HEK293T (cell line): ENCODE measurements at places on chromosomes 12 and 14.

DNA sequence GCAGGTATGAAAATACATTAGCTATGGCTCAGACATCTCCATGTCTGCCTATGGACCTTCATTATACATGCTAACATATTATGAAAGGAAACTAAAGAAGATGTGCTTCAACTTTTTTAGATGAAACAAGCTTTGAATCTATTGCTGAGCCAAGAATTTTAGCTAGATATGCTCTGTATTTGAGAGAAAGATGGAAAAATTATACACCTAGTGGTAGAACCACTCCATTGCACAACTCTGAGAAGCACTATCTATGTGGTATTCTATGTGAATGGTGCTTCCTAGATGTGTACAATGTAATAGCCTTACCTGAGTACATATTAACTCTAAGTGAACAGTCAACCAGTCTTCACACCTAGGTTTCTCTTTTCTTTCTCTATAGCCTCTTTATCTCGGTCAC lies 17.3 kb downstream of the EPYC start:
- DNase-seq: no peak

DNA sequence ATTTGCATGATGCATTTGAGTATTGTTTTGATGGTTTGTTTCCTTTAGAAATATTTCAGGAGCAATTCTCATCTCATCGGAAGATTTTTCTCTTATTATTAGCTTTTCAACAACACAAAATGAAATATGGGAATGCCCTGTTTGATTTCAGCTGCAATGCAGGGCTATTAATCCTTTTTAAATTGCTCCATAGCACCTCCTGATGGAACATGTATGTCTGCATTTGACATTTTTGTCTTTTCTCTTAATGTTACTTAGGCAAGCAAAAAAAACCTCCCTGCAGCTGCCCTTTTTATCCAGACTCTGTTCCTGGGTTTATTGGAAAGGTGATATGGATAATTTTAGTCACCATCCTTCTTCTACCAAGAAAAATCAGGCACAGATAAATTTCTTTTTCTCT lies 895.8 kb downstream of the RPS29 start:
- peak; percentile 11 for DNase-seq

DNA sequence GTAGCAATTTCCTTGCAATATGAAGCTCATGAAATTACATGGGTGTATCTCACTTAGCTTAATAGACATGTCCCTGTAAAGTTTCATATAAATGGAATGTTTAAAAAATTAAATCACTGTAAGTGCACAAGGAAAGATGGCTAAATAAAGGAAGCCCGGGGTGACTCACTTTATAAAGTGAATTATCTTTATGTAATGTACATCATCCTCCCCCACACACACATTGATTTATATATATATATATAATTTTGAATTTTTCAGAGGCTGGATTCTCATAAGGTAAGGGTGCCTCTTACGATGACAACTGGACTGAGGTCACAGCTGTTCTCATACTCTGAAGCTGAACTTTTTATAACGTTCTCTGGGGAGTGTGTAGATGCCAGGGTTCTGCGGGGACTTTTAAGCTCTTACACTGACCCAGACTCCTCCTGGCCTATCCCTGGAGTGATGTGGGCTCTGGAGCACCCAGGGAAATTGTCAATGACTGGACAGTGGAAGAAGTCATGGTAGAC lies 108.7 kb upstream of the HIF1A start:
- DNase-seq: no peak

- no peak for DNase-seq
Observed at GRCh38 chr14:91396959-91397815, 20.4 kb downstream of the CCDC88C start.

GRCh38 chr12:102379346-102380162 lies 100.8 kb downstream of the IGF1 start:
- DNase-seq: no peak

DNA sequence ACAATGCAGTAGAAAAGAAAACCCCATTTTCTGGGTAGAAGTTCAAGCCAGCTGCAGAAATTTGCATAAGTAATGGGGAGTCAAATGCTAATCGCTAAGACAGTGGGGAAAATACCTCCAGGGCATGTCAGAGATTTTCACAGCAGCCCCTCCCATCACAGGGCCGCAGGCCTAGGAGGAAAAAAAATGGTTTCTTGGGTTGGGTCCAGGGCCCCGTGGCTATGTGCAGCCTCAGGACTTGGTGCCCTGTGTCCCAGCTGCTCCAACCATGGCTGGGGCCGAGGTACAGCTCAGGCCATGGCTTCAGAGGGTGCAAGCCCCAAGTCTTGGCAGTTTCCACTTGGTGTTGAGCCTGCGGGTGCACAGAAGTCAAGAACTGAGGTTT lies 14.6 kb downstream of the OR10P1 start:
- DNase-seq: no peak

- DNase-seq: no peak
Observed at GRCh38 chr14:70601162-70601561, 707 bp upstream of the MED6 start.

- no peak for DNase-seq
Observed at GRCh38 chr14:56821805-56822610, 11.7 kb upstream of the OTX2 start.

- no peak for DNase-seq
Observed at GRCh38 chr14:47929334-47929733, 253.9 kb upstream of the MDGA2 start.

DNA sequence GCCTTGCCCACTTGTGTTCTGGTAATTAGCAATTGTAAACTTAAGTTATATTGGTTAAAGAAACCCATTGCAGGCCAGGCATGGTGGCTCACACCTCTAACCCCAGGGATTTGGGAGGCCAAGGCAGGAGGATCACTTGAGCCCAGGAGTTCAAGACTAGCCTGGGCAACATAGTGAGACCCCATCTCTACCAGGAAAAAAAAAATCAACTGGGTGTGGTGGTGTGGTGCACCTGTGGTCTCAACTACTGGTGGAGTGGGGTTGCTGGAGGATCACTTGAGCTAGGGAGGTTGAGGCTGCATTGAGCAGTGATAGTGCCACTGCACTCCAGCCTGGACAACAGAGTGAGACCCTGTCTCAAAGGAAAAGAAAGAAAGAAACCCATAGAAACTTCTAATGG lies 13.7 kb downstream of the YY1 start:
- DNase-seq: no peak

DNA sequence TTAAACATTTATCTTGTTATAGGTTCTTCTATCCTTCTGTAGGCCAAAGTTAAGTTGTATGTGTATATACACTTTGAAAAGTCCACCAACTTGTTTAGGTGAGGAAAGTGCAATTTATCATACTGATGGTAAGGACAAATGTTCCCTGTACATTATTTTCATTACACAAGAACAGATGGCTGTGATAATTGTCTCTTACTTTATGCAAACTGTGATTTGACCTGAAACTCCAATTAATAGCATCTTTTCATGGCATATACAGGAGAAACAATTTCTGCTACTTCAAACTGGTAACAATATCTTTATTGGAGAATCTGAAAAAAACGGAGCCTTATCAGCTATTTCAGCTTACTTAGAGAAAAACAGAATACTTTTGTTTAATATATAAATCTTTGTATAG lies 5.6 kb downstream of the TRIM9 start:
- DNase-seq: no peak

DNA sequence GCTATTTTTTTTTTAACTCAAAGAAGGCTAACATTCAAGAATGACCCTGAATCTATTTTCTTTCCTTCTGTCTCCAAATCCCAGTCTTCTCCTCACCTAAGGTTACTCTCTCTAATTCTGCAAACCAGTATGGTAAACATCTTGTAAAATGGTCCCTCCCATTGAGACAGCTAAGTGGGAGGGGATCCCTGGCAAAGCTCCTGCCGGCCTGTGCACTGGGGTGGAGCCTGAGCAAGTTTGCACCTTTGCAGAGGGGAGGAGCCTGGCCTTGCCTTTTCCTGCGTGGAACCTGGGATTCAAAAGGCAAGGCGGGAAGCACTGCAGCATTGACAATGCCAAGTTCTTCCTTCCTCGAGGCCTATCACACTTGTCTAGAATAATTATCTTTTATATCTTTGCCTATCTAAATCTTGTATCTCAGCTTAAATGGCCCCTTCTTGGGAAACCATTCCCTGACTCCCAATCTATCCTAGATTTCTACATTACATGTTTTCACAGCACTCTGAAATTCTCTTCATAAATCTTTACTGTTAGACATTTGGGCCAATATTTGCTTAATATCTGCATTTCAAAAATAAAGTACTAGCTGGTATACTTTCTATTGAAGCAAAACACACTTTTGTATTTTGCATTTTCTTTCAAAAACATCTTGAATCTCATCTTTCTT lies 83.0 kb downstream of the EPS8 start:
- no peak for DNase-seq

DNA sequence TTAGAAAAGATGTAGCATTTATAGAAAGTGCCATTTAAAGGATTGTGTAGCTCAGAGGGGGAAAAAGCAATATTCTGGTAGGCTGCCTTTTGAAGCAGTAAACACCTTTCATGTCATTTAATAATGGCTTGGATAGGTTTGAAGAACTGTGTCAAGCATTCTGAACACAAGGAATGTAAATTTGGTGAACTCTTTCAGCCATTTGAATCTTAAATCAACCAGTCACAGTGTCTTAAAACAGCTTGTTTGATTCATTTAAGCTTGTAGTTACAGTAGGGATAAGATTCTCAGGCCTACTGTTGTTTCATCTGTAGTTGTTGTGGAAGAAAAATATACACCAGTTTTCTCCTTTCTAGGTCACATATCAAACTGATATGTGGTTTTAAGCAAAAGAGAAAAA lies 299.4 kb upstream of the NOVA1 start:
- no peak for DNase-seq

DNA sequence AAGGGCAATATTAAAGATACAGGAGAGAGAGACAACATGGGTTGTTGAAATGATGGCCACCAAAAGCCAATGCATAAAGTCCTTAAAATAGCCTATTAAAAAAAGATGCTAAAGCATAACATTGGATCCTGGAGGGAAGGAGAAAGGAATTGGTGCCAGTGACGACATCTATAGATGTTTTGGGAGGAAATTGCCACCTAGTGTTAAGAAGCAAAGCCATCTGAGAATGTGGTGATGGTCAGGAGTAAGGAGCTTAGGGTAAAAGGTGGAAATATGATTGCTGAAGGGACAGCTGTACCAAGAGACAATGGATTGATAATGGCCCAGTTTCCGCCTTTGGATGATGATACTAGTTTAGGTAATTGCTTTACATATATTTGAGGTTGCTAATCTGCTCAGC lies 85.1 kb downstream of the TMEM30B start:
- no peak for DNase-seq

- DNase-seq: no peak
Observed at GRCh38 chr12:97564236-97564635, 101.6 kb downstream of the RMST start.

DNA sequence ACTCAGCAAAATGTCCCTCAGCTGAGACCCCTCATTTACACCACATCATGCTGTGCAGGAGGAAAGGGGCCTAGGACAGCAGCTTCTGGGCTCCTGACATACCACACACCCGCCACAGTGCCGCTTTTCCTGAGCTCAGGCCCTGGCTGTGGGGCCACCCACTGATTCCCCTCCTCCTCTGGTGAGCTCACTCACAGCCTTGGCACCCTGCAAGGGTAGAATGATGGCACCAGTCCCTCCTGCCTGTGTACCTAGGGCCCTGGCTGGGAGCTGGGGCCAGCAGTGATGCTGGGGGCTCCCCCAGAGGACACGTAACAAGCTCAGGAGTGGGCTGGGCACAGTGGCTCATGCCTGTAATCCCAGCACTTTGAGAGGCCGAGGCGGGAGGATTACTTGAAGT lies 44.4 kb downstream of the PLEKHD1 start:
- DNase-seq: no peak

GRCh38 chr14:94038510-94038909 lies 12.4 kb downstream of the OTUB2 start:
- DNase-seq: no peak

- peak; percentile 26 for DNase-seq
Observed at GRCh38 chr12:71438670-71439361, 782 bp upstream of the LGR5 start.

DNA sequence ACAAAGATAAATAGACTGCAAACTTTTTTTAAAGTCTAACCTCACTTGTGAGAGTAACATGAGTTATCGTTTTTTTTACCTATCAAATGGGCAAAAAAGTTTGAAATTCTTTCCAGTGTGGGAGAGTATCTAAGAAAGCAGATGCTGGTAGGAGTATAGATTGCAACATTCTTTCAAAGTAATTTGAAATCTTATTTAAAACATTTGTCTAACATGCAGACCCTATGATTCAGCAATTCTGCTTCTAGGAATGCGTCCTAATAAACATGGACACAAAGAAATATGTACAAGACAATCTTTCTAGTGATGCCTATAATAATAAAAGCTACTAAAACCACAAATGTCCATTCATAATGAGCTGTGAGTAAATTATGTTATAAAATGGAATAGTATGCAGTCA lies 110.4 kb upstream of the TMCC3 start:
- no peak for DNase-seq

DNA sequence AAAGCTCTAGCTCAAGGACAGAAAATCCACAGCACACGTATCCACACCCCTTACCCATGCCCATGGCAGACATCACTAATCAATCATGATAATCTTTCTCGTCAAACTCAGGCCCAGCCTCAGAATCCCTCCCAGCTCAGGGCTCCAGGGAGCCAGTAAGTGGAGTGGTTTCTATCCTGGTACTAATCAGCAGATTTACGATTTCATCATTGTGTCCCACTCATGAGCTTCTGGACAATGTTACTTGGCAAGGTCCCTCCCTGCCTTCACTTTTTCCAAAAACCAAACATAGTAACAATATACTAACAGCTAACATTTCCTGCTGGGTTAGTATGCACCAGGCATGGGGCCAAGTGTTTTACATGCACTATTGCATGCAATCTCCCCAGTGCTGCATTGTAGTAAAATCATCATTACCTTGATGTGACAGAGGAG lies 45.8 kb upstream of the NCOR2 start:
- no peak for DNase-seq

DNA sequence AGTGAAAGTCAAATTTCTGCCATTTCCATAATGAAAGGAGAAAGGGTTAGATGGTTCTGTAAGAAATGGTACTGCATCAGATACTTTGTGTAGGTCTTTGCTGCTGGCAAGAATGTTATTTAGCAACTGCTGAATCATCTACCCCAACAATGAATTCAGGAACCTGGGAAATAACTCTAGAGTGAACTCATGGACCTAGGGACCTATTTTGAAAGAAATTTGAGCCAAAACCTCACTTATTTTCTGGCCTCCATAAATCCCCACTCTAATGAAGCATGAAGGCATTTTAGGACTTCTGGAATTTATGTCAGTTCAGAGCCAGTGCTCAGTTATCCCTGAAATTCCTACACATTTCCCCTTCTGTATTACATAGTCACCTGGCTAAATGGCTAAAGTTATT lies 50.9 kb upstream of the CPNE8 start:
- DNase-seq: no peak
